ENCODE measurements at places on chromosomes 11 and 22.
A peak's percentile ranks its signal among the peaks of the same experiment; 100 is the strongest.

DNA sequence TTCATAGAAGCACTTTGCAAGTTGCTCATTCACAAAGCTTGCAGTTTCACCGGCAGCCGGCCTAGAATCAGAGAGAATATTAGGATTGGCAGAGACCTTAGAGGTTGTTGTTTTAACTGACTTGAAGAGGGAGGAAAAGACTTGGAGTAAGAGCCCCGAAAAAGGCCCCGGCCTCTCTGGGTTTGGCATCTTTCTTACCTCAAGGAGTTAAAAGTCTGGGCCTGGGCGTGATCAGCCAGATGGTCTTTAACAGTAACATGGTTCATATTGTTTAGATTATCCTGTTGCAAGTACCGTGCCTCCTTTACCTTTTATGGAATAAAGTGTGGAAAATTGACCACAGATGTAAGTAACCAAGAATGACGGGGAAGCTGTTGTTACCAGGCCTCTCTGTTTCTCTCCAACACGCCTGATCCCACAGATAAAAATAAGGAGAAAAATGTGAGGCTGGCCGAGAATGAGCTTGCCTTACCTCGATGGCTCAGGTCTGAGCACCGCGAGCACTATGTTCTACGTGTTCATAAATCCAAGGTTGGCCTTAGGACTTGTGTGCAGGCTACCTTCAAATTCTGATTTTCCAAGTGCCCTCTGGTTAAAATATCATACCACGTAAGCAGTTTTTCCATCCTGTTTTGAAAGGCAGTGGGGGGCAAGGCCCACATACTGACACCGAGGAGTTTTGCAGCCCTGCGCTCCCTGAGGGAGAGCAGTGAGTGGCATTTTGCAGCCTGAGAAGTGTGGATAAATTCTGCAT lies 56.4 kb downstream of the PARVA start:
- no peak for DNase-seq

DNA sequence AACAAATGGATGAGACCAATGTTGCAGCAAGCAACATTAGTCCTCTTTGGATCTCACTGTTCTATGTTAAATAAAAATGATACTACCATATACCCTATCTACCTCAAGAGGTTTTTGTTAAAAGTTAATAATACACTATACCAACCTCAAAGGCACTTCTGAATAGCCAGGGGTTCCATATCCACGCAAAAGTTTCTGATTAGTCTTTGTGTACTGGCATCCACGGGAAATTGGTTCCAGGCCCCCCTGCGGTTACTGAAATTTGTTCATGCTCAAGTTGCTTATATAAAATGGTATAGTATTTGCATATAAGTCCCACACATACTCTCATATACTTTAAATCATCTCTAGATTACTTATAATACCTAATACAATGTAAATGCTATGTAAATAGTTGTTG lies 585.7 kb downstream of the INSC start:
- no peak for DNase-seq

DNA sequence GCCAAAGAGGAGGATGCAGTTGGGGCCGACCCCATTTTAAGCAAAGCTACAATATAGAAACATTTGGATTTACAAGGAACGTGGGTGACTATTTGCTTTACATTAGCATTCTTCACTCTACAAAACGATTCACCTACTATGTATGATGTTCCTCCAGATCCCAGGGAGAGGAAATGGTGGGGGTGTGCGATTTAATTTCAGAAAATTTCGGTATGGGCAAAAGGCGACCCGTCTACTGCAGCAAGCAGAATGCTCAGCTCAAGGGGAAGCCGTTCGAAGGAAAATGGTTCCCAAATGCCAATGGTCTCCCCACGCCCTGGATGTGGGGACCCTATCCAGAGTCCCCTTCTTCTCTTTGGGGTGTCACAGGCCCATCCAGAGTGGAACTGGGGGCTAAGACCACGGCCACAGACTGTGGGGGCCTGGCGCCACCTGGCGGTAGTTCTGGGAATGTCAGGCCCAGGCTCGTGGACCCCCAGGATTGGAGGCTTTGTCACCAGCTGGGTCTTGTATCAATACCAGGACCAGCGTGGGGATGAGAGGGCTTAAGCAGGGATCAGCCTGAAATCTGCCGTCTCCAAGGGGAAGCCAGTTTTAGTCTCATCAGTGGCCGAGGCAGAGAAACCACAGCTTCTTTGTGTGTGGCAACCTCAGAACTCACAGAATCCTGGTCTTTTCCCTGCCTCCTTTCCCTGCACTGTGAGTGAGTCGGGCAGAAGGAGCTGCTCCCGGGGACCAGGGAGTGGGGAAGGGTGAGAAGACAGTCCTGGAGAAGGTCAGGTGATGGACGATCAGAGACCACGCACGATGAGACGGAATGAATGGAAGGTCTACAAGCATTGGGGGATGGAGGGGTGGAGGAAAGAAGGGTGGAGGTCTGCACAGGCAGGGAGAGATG lies 8.4 kb downstream of the LRRC10B start:
- peak; percentile 91 for DNase-seq

DNA sequence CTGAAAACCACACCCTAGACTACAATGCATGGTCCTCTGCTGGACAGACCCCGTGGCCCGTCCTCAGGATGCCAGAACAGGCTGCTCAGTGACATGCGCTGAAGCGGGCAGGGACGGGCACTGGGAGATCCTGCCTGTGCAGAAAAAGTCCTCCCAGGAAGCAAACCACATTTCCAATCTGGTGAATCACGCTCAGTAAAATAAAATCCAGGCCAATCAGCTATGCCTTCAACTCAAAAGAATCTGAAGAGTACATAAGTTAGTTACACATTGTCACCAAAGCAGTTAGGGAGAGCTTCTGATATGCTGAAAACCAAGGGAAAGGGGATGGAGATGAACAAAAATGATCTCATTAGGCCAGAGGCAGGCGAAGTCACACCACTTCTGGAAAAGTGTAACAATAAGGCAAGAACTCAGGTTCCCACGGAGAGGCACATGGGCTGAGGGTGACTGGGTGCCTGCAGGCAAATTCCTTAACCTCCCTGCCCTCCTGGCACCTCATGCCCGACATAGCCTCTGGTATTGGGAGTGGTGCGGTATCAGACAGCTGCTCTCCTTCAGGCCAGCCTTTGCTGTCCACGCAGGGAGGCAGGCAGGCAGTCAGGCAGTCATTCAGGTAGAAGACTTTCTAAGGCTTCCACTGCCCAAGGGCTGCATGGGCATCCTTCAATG lies 66.4 kb downstream of the APOL5 start:
- DNase-seq = no peak

DNA sequence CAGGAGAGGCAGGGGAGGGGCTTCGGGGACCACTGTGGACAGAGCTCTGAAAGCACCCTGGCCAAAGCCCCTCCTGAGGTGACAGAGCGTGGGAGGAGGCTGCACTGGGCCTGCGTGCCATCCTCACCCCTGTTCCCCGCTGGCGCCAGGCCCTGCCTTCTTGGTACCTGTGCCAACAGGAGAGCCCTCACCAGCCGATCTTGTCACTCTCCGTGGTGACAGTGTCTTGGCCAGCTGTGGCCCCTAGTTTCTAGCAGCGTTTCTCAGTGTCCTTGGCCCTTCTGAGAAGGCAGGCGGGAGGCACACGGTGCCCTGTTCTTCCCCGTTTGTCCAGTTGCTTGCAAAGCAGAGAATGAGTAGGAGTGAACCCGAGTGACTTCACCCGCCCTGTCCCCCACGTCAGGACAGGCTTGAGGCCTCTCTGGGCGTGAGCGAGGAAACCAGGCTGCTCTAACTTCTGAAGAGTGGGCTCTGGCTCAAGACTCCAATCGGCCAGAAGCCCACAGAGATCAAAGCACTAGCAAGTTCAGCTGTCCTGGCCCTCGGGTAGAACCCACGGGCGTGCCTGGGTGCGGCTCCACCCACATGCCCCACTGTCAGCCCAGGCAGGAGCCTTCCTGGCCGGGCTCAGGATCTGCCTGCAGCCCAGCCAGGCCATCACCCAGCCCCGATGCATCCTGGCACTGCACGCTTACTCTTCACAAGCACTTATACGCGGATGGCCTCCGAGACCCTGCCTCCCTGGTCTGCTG lies 60.2 kb upstream of the EMID1 start:
- peak; percentile 30 for DNase-seq

- DNase-seq = no peak
Observed at GRCh38 chr11:118911113-118911879, 14.4 kb downstream of the BCL9L start.

DNA sequence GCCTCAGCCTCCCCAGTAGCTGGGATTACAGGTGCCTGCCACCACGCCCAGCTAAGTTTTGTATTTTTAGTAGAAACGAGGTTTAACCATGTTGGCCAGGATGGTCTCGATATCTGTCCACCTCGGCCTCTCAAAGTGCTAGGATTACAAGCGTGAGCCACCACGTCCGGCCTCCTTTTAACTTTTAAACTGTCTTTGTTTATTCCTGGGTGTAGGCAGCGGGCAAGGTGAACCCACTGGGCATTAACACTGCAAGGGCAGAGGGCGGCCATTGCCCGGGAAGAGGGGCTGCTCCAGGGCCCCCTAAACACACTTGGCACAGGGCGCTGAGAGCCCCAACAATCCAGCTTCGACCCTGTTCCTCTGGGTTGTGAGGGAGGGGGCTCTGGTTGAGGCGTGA lies 693.6 kb downstream of the BRD1 start:
- DNase-seq = no peak

- DNase-seq = no peak
Observed at GRCh38 chr22:27574002-27574366, 227.6 kb downstream of the MN1 start.

DNA sequence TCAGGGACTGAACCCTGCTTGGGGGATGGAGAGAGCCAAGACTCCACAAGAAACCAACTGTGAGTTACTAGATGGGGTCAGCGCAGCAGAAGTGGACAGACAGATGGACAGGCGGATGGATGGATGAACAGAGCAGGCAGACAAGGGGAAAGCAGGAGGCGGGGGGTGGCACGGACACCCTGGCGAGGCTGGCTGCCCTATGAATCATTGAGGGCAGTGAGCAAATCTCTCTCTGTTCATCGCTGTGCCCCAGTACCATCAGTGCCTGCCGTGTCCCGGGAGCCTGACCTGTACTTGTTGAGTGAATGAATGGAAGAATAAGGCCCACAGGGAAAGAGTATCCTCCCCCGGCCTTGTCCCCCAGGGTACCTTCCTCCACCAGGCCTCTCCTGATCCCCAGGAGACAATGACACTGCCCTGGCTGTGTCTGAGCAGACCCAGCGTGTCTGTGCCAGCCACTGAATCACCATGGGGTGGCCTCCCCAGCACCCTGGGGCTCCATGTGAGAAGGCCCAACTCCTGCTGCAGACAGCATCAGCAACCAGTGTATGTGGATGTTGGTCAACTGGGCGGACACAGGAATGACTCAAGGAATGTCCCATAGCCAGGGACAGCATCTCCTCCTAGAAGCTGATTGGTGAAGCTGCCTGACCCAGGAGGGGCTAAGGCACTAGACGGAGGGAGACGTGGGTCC lies 5.1 kb upstream of the KLHL35 start:
- DNase-seq = no peak

DNA sequence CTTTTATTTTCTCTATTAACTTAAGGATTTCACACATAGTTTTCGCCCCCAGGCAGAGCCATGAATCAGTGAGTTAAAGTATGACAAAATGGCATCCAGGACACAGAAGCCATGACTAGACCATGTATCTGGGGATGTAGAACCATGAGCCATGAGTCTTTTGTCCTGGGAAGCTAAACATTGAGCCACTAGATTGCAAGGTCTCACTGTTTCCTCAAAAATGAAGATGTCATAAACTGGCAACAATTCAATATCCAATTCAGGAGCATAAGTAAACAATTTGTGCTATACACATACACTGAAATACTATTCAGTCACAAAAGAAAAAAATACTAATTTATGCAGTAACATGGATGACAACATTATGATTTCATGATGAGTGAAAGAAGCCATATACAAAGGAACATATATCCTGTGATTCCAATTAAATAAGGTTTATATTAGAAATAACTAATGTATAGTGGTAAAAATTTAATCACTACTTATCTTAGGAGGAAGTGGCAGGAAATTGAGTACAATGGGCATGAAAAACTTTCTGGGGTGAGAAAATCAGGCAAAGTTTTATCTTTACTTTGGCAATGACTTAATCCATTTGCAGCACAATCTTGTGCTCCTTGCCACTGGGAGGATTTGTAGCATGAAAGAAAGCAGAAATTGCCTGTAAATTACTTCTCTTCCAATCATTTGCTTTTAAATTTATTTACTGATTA lies 28.5 kb upstream of the CARD16 start:
- no peak for DNase-seq

- DNase-seq = no peak
Observed at GRCh38 chr11:108807262-108807661, 142.4 kb downstream of the DDX10 start.

GRCh38 chr11:124722176-124722575 lies 17.6 kb upstream of the NRGN start:
- no peak for DNase-seq

DNA sequence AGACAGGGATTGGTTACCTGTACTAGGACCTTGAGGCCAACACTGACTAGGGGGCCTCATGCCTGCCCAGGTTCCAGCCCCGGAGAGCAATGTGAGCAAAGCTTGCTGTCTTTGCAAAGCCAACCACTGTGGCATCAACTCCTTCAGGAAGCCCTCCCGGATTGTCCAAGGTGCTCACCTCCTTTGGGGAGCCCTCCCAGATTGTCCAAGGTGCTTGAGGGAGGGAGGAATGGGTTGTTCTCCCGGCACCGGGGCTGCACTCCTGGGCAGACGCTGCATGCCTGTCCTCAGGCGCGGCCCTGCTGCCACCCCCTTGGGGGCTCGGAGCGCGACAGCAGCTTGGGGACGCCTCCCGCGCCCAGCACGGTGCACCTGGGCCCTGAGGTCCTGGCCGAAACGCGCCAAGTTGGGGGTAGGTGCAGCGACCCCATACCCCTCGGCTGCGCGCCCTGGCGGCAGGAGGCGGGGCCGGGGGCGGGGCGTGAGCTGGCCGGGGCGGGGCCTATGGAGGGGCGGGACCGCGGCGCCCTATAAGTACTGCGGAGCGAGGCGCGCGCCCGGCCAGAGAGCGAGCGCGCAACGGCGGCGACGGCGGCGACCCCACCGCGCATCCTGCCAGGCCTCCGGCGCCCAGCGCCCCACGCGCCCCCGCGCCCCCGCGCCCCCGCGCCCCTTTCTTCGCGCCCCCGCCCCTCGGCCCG lies at the start of gene CD81:
CD81 (plus strand) TSS at position 560 of the 701 bp plus-strand sequence. CDS start 240 bp downstream, outside the sequence.
- DNase-seq = peak; percentile 26

DNA sequence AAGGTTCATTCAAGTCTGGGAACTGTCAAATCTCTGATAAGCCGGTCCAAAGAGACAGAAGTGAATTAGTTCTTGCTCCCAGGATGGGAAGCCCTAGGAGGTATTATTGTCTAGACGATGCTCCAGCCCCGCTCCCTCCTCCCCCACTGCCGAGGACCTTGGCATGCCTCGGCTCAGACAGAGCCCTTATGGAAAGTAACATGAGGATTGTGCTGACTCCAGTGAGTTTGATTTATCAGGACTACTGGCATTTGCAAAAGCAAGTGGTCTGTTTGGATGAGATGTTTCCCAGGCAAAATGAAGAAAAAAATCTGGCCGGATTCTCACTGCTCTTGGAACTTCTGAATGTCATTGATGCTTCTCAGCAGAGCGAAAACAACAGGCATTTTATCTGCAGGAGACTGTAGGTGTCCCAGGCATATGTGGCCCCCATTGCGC lies 341.0 kb downstream of the ETS1 start:
- DNase-seq = peak; percentile 18

DNA sequence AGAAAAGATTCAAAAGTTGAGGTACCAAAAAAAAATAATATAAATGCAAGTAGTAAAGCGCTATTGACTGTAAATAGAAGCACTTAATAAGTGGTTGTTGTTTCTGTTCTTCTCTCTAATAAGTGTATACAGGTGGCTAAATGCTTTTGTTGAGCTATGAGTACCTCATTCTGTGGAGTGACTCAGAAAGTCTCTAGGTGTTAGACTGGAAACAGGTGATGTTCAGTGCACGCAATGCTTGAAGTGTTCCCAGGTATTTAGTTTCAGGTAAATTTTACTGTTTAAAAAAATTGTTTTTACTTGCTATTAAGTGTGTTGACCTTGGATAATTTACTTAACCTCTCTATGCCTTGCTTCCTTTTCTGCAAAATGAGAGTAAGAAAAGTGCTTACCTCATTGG lies 24.2 kb downstream of the POU2AF3 start:
- DNase-seq = no peak
